Eye (tissue), 1 donor: ENCODE measurements at places on chromosomes 1 and 21.

DNA sequence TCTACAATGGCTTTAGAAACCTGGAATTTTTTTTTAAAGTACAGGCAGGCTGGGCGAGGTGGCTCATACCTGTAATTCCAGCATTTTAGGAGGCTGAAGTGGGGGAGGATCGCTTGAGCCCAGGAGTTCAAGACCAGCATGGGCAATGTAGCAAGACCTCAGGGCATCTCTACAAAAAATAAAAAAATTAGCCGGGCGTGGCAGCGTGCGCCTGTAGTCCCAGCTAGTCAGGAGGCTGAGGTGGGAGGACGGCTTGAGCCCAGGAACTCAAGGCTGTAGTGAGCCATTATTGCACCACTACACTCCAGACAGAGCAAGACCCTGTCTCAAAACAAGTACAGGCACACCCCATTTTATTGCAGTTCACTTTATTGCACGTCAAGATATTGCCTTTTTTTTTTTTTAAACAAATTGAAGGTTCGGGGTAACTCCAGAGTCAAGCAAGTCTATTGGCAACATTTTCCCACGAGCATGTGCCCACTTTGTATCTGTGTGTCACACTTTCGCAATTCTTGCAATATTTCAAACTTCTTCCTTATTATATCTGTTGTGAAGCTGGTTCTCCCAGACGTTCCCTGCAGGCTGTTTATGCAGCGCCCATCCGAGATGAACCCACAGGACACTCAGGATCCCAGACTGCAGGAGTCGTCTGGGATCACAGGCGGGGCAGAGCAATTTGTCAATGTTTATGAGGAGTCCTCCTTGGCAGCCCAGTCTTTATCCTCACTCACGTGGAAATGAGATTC lies 4.7 kb downstream of the HES2 start:
- no peak for DNase-seq

DNA sequence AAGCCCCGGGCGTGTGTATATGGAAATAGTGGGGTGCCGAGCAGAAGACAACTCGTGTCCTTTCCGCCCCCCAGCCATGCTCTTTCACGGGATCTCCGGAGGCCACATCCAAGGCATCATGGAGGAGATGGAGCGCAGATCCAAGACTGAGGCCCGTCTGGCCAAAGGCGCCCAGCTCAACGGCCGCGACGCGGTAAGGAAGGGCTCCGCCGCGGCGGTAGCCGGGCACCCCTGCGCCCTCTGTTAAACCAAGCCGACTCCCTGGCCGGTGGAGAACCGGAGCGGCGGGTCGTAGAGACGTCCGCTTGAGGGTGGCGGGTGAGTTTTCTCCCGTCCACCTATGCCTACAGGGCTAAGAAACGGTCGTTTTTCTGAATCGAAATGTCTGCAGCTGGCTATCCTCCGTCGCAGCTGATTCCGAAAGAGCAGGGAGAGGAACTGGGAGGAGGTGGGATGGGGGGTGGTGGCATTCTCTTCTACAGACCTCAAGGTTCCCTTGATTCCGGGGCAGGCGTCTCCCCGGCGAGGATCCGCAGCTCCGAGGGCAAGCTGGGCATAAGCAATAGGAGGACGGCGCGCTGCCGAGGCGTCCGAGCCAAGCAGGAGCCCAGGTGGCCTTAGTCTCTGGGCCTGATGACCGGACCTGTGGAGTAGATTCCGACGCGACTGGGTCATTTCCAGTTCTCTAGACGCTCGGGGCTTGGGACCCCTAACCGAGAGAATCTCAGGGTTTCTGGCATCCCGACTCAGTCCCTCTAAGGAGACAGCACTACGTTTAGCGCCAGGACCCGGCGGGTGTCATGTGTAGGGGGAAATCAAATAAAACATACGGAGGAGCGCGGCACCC lies 856 bp downstream of the LHX9 start:
- peak; percentile 84 for DNase-seq

DNA sequence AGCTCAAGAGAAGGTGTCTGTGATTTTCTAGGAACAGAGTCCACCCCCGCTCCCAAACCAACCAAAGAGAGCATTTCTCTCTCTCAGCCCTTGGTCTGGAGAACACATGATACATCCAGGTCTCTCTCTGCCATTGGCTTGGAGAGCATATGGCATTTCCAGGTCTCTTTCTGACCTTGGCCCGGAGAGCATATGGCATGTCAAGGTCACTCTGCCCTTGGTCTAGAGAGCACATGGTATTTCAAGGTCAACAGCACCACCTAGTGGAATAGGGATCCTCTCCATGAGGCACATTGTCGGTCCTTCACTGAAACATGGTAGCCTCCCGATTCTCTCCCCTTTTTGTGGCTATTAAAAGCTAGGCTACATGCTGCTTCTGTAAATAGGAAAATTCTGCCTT lies 437.7 kb upstream of the OLFM3 start:
- DNase-seq: peak; percentile 27

DNA sequence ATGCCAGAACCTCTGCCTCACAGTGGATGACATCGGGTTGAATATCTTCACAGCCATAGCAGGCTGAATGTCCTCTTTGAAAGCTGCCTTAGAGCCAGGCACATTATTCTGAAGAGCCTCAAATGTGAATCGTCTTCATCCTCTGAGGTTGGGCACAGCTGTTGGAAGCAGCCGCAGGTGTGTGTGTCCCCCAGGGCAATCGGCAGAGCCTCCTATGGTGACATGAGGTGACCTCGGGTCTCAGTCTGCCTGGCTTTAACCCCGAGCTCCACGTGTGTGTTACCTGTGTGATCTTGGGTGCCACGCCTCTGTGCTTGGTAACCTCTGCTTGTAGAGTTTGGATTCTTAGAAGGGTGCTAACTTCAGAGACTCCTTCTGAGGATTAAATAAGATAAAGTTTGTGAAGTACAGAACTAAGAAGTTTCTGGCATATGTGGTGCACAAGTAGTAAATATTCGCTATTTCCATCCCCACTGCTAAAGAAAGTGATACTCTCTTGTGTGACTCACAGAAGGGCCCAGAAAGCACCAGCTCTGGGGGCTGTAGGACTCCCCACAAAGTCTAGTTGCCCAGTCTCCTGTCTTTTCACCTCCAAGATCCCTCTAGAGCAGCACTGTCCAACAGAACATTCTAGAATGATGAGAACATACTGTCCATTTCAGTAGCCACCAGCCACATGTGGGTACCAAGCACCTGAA lies 500.9 kb downstream of the NPHP4 start:
- DNase-seq: no peak

- no peak for DNase-seq
These were observed 883.5 kb upstream of the ADGRL2 start for GRCh38 chr1:80917225-80917624.

DNA sequence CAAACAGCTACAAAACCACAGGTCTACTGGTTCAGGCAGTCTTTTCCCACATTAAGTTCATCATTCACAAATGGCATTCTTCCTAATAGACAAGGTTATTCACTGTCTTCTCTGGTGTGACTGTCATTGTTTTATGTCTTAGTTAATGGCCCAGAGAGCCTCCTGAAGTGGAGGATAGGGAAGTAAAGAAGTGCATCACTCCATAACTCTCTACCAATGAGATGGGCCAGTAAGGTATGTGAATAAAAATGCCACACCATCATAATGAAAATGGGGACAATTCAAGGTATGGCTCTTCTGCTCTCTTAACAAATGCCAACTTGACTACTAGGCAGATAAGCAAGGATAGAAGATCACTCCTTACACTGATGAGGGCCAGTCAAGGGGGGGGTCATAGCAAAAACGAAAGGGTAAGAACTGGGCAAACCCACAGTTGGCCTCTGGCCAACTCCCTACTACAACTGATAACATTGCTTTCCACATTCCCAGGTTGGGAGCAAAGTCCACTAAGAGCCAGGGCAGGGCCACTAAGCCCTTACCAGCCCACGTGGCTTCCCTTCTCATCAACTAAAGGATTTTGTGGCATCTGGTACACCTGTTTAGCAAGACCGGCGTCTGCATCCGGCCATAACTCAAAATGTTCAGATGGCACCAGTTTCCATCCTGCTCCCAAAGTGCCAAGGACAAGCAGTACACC lies 10.0 kb downstream of the PABPC4 start:
- DNase-seq: no peak

- no peak for DNase-seq
These were observed 59.7 kb downstream of the MRPL37 start for GRCh38 chr1:54259546-54260140.

- DNase-seq: no peak
These were observed 60.5 kb upstream of the KIAA1614 start for GRCh38 chr1:180851995-180852887.

- DNase-seq: no peak
These were observed 27.2 kb upstream of the BCL10 start for GRCh38 chr1:85303440-85304162.

DNA sequence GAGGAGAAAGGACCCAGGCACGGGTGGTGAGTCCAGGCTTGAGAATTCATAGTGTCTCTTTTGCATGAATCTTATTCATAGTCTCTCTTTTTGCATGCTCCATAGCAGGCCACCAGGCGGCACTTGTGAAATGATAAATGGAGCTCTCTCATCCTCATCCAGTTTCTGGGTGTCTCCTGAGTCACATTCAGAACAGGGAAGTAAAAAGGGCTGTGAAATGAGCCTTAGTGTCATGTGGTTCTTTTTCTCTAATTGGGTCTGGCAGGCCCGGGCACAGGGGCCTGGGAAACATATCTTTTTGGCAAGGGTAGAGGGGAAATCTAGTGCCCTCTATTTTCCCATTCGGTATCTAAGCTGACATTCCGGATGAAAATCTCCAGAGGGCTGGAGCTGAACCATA lies 19.1 kb upstream of the NCF2 start:
- peak; percentile 33 for DNase-seq

DNA sequence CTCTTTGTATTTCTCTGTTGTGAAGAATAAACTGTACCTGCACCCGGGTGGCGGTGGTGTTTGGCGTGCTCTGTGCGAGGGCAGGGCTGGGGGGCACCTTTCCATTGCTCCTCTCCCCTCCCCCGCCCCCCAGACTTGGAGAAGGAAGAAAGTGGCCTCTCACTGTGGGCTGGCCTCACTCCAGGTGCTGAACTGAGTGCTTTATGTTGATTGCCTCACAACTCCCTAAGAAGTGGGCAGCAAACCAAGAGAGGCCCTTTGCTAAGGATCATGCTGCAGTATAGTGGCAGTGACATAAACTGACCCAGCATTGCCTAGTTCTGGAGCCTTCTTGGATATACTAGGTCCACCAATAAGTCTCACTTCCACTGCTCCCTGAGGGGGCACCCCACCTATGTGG lies 20.2 kb downstream of the A3GALT2 start:
- DNase-seq: peak; percentile 26

- no peak for DNase-seq
These were observed 3.0 kb downstream of the SLC44A3 start for GRCh38 chr1:94823116-94823515.
